Fibroblast of skin of scalp (primary cell): ENCODE measurements at places on chromosomes 1 and 21.
A peak's percentile ranks its signal among the peaks of the same experiment; 100 is the strongest.

DNA sequence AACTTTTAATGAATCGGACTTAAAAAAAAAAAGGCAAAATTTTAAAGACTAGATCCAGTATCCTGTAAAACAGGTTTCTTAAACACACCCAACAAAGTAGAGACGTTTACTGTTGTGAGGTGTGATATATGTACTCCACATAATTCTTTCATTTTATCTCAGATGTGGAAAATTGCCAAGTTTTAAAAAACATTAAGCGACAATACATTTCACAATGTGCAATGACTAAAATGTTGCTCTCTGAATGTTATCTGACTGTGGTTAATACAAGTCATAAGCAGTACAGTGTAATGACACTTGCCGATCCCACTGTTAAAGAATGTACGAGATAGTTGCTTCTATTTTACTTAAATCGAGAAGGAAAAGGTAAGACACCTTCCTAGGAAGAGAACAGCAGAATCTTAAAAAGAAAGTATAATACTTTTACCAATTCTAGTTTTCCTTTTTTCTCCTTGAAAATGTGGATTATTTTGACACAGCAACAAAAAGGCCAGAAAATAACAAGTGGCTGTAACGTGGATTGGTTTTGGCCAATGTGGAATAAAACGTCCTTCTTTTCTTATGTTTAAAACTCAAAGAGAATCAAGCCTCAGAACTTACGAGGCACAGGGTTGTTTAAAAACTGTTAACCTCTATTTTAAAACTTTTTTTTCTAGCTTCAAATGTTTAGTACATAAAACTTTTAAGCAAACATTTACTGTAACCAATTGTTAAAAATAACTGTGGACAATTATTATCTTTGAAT lies 51.4 kb downstream of the TP53BP2 start:
- DNase-seq = no peak

DNA sequence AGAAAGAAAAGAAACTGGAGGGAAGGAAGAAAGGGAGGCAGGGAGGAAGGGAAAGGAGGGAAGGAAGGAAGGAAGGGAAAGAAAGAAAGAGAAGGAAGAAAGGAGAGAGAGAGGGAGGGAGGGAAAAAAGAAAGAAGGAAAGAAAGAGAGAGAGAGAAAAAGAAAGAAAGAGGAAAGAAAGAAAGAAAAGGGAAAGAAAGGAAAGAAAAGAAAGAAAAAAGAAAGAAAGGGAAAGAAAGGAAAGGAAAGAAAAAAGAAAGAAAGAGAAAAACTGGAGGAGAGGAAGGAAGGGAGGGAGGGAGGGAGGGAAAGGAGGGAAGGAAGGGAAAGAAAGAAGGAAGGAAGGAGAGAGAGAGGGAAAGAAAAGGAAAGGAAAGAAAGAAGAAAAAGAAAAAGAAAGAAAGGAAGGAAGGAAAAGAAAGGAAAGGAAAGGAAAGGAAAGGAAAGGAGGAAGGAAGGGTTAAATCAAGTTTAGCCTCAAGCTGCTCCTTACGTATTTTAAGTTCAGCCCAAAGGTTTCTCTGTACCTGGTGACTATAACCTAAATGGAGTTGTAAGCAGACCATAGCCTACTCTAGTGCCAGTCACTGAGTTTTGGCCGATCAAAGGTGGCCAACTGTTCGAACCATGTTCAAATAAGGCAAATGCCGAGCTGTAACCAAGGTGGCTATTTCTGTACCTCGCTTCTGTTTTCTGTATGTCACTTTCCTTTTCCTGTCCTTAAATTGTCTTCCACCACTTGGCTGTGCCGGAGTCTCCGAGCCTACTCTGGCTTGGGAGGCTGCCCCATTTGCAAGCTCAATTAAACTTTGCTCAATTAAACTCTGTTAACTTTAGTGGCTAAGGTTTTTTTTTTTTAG lies 37.8 kb upstream of the TMPRSS2 start:
- DNase-seq = no peak

DNA sequence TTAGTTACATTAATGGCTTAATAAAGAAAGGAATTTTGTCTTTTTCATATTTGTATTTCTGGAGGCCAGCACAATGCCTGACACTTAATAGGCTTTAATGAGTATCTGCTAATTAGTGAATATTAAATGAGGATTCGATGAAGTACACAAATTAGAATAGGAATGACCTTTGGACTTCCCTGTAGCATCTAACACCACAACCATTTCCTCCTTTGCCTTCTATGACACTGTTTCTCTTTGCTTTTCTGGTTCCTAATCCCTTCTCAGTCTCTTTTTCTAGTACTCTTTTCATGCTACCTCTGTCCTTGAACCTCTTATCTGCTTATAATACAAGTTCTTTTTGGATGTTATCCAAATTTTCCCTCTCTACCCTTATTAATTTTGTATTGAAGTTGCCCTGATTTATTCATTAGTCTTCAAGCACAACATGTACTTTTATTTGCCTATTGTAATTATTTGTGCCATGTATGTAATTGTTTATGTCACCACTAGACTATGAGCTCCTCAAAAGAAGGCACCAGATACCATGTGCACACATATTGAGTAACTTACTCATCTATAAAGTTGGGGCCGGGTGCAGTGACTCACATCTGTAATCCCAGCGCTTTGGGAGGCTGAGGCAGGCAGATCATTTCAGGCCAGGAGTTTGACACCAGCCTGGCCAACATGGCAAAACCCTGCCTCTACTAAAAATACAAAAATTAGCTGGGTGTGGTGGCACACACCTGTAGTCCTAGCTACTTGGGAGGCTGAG lies 23.8 kb downstream of the RPS27 start:
- peak; percentile 41 for DNase-seq

GRCh38 chr1:226310245-226310540 lies 1.2 kb upstream of the LIN9 start:
- DNase-seq = no peak

GRCh38 chr1:8495928-8496401 lies 178.1 kb downstream of the SLC45A1 start:
- no peak for DNase-seq

DNA sequence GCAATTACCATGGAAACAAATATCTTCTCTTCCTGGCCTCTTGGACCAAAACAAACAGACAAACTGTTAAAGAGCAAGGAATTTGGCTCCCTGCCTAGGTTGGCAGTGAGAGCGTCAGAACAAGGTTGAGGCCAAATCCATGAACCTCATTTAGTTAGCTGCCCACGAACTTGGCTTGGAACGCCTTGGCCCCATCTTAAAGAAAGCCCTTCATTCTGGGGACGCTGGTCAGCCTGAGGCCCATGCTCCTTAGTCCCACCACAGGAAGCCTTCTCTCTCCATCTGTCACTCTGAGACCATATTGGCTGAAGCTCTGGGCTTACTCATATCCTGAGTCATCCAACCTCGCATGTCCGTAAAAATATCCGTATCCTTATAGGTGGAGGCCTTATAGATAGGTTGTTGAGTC lies 62.4 kb upstream of the DIRAS3 start:
- DNase-seq = peak; percentile 54

DNA sequence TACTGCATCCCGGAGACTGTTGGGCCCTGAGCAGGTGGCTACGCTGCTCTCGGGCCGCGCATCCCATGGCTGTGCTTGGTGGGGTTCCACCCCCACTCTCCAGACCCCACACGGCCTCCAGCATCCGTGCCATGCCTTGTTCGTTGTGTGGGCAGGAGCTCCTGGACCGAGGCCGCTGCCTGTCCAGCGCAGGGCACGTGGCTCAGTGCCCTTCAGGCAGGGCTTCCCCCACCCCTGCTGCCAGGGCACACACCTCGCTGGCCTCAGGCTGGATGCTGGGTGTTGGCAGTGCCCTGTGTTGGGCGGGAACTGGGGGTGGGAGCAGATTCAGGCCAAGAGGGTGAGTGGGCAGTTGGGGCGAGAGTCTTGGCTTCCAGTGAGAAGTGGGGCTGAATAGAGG lies 9.9 kb downstream of the PRKCZ start:
- no peak for DNase-seq

- no peak for DNase-seq
These were observed 32.4 kb upstream of the BSDC1 start for GRCh38 chr1:32426489-32427255.

- no peak for DNase-seq
These were observed 122.9 kb downstream of the LACTBL1 start for GRCh38 chr1:22849770-22850169.

DNA sequence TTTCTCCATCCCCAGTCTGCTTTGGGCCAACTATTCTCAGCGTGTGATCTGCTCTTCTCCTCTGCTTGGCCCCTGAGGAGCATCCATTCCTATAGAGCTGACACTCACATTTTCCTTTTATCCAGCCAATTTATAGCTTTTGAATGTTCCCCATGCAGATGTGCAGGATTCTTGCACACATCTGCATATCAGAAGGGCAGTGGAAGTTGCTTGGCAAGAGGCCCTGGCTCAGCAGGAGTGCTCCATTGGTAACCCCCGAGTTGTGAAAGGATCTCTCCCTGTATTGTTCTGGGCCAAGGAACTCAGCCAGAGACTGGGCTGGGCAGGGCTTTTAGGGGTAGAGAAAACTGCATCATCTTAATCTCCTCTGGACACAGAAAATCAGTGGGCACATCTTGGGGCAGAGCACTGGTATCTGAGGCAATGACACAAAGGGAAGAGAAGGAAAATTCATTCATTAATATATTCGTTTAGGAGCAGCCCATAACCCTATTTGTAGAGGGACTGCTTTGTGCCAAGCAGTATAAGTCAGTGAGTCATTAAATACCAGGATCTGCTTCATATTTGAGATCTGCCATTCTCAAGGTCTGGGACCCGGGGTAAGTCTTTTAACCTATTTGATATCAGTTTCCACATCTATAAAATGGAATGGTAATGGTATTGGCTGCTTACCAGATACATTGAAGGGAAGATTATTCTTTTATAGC lies 31.0 kb upstream of the BEND5 start:
- peak; percentile 29 for DNase-seq

- DNase-seq = peak; percentile 8
These were observed 97.5 kb upstream of the KCNJ6 start for GRCh38 chr21:38013741-38014140.

- DNase-seq = peak; percentile 53
These were observed 117.7 kb downstream of the FGGY start for GRCh38 chr1:59414406-59415133.

DNA sequence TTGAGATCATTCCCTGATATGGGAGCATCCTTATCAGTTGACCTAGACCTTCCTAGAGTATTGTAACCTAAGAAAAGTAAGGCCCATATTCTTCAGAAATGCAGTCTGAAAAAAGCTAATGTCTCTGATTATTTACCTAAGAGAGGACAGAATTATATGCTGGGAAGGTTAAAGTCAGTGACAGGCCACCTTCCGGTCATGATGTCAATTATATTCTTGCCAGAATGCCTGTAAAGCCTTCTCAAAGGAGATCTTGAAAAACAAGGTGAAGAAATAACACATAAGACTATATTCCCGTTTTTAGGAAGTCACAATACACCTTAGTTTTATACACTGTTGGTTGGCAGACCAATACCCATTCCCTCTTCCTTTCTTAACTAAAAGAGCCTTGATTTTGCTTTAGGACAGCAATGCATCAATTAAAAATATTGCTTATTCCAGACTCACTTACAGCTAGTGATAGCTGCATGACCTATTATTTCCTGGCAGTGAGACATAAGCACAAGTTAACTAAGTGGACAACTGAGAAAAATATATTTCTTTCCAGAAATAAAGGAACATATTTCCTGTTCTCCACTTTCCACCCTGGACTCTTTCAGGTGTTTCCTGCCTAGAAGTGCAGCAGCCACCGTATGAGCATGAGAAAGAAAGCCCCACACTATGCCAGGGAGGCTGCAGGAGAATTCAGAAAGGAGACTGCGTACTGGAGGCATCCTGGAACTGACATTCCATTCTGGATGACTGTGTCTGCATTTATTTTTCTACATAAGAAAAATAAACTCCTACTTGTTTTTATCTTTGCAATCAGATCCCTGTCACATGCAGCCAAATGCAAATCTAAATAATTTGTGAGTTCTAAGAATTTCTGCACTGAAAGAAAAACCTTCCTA lies 332.9 kb upstream of the PTBP2 start:
- DNase-seq = peak; percentile 60

- no peak for DNase-seq
These were observed 396.5 kb upstream of the LRRC7 start for GRCh38 chr1:69171248-69171647.

- DNase-seq = peak; percentile 75
These were observed 169.5 kb upstream of the DPYD start for GRCh38 chr1:98090351-98090750.

DNA sequence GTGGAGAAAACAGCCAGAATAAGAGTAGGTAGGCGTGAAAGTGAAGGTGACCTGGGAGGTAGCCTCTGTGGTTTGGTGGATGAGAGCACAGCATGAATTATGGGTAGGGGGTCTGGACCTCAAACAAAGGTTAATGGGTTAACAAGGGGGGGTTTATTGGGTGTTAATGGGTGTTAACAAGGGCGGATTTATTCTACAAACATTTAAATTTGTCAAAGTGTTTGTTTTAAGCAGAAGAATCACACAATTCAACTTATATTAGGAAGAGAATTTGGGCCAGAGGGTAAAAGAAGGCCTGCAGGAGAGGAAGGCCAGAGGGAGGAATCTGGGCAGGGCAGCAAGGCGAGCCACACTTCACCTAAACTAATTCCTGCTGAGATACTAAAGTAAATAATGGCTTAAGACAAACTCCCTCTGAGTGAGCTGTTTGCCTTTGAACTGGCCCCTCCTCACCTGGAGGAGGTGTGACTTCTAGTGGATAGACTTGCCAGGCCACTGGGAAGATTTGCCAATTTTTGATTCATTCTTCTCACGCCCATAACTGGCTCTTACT lies 191.7 kb downstream of the GIPC2 start:
- DNase-seq = no peak

DNA sequence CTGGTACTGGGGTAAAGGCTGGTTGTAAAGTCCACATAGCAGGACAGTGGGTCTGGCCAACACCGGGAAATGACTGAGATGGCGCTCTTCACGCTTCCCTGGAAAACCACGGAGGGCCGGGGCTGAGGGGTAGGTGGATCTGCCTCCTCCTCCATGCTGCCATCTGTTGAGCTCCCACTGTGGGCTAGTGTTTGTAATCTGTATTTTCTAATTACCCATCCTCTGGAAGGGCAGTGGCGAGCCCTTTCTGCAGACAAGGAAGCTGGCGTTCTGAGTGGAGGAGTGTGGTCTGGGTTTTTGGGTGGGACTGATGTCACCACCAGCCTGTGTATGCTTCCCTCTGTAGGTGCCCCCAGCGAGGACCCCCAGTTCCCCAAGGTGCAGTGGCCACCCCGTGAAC lies 34.1 kb upstream of the LHX4 start:
- DNase-seq = no peak

GRCh38 chr21:40066221-40066620 lies 199.0 kb downstream of the PCP4 start:
- no peak for DNase-seq
